ENCODE measurements at places on chromosomes 3 and 15.

DNA sequence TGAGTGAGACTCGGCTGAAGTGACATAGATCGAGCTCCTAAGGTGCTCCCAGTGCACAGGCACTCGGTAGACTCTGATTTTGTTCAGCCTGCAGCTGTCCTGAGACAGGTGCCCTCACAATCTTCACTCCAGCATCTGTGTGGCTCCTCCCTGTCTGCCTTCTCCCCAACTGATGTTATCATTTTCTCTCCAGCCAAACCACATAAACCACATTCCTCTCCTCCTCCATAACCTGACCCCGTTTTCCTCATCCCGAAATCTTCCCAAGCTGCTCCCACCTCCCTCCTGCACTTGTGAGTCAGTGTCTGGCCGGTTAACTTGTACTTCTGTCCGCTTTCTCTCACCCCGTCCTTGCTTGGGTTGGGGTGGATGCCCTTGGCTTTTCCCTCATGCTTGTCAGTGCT lies 93.3 kb upstream of the HACD2 start:
- DNase-seq: no peak

GRCh38 chr3:55455915-55456314 lies 31.2 kb downstream of the WNT5A start:
- no peak for DNase-seq

DNA sequence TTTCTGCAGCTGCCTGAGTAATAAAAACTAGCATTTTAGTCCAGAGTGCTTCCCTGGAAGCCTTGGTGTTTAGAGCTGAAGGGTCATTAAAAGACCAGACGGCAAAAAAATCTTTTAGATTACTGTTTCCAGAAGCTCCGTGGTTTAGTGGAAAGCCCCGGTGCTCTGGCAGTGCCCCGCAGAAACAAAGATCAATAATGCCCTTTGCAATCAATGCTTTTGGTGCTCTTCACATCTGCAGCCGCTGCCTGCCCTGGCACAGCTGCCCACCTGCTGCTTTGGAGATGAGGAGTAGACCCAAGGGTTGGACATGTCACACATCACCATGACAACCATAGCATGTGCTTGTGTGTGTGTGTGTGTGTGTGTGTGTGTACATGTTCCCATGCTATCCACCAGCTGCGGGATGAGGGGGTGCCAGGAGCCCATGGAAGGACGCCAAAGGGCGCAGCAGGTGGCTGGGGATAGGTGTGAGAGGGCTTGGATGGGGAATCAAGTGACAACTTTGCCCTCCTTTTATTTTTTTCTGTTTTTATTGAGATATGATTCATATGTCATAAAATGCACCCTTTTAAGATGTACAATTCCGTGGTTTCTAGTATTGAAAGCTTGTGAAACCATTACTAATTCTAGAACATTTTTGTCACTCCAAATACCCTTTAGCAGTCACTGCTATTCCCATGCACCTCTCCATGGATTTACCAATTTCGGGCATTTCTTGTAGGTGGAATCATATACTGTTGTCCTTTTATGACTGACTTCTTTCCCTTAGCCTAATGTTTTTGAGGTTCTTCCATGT lies 75.7 kb upstream of the KLHL25 start:
- no peak for DNase-seq

DNA sequence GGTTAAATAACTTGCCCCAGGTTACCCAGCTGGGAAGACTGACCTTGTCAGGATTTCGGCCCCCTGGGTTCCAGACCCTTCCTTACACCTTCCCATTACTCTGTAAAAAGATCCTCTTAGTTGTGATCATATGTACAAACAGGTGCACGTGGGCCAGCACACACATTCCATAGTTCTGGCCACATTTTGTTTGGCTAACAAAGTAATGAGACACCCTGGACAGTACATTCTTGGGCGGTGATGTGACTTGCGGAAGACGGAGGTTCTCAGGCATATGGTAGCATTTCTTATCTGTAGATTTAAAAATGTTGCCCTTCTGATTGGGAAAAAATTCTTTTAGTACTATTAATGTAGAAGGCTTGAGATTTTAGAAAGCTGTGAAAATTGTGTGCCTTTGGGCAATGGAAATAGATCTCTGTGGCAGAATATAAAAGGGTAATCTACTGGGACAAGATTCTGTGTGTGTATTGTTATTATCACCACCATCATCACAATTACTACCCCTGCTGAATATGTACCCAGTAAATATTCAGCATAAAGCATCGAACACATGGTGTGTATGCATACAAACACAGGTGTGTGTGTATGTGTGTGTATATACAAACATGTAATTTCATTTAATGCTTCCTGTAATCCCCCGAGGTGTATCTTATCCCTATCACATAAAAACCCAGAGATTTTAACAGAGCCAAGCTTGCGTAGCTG lies 205.4 kb upstream of the UBE2E1 start:
- DNase-seq: no peak

Data from GM12892 (cell line).